ENCODE measurements at places on chromosomes 1 and 21.
A peak's percentile ranks its signal among the peaks of the same experiment; 100 is the strongest.

GRCh38 chr21:39078322-39079065 is 104.8 kb downstream of the PSMG1 start:
- no peak for DNase-seq

GRCh38 chr1:39294531-39294930 is 90.0 kb downstream of the MACF1 start:
- no peak for DNase-seq

- DNase-seq: no peak
Measured at GRCh38 chr1:234971586-234972297, 156.9 kb downstream of the TOMM20 start.

- peak; percentile 61 for DNase-seq
Measured at GRCh38 chr1:222464841-222465210, 83.1 kb downstream of the HHIPL2 start.

GRCh38 chr1:47178654-47179016 is 11.2 kb downstream of the PDZK1IP1 start:
- no peak for DNase-seq

DNA sequence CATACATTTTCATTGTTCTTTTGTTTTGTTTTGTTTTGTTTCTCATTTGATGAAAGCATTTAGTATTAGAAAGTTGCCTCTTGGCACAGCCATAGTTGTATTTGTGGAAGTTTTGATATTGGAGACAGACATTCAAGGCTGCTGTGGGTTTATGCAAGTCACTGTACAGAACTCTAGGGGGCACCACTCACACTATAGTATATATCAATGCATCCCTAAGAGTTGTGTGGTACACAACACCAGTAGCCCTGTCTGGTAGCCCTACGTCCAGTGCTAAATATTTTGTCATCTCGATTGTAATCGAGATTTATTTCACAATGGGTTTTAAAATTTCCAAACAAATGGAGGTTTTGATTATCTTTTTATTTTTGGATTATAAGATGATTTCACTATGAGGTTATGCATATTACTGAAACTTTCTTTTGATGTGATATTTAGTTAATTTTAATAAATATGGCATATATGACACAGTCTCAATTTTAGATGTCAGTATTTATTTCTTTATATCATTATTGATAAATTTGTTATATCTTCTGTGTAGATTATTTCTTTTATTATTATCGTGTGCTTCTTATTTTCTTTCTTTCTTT is 112.2 kb downstream of the NR5A2 start:
- DNase-seq: peak; percentile 75

DNA sequence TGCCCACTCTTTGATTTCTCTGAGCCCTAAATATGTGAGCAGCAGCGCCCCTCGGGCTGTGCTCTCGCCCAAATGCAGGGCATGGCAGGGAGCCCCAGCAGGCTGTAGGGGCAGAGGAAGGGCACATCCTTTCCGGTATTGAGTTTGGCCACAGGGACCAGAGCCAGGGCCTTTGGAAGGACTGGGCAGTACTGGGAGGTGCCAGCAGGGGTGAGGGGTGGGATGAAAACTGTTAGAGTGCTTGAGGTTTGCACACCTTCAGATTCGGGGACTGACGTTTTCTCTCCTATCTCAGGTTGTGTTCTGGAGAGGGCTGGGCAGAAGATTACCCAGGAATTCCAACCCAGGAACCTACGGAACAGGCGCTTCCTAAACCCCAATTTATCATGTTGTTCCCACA is 2.2 kb upstream of the ATP1A2 start:
- DNase-seq: no peak

DNA sequence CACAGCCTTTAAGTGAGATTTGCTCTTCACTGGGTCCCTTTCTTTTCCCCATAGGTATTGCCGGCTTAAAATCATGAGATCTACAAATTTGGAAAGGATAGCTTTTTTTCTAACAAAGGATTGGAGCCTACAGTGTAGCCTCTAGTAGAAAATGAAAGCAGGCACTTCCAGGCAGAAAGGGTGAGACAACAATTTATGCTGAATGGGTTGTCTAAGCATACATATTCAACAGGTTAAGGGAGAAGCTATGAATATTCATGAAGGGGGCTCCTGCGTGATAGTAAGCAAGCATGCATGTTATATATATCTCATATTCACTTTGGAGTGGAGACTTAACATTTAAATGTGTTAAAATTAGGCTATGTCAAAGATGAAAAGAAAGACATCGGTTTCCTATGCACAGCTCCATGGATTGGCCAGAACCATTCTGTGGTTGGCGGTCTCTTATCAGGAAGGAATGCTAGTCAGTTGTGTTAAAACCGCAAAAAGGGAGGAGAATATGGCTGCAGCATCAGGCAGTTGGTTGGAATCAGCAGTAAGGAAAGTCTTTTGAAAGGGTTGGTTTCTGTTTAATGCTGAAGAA is 66.0 kb downstream of the VCAM1 start:
- DNase-seq: no peak

DNA sequence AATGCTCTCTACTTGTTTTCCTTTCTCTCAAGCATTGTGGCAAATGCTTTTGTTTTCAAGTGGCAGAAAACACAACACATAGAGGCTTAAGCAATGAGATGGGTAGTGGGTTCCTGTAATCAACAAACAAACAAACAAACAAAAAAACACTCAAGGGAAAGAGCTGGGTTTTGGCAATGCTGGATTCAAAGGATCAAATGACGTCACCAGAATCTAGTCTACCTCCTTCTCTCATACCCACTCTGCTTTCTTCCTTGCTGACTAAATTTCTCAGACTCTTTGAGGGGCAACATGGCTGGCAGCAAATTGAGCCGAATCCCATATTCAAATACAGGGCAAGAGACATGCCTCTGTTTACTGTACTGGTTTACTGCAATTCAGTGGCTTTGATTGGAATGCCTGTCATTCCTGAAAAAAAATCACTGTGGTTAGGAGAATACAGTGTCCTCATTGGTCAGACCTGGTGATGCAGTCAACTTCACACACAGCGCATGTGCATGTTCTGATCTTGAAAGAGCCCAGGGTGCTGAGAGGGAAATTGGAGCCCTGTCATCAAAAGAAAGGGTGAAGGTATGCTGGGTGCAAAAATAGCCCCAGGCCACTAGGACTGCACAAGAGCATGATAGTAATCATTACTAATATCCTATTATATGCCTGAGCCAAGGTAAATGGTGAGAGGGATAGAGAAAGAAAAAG is 356.2 kb downstream of the KCTD3 start:
- DNase-seq: peak; percentile 64

DNA sequence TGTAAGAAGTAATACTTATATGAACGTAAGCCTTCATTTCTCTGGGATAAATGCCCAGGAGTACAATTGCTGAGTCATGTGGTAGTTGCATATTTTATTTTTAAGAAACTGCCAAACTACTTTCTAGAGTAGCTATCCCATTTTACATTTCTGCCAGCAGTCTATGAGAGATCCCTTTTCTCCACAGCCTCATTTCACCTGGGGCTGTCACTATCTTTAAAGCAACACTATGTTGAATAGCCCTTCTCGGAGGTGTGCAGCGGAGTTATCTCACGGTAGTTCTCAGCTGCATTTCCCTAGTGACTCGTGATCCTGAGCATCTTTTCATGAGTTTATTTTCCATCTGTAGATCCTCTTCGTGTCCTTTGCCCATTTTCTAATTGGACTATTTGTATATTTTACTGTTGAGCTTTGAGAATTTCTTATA is 93.4 kb downstream of the ADARB1 start:
- peak; percentile 43 for DNase-seq

- DNase-seq: peak; percentile 22
Measured at GRCh38 chr1:154427173-154428139, 22.3 kb downstream of the IL6R start.

DNA sequence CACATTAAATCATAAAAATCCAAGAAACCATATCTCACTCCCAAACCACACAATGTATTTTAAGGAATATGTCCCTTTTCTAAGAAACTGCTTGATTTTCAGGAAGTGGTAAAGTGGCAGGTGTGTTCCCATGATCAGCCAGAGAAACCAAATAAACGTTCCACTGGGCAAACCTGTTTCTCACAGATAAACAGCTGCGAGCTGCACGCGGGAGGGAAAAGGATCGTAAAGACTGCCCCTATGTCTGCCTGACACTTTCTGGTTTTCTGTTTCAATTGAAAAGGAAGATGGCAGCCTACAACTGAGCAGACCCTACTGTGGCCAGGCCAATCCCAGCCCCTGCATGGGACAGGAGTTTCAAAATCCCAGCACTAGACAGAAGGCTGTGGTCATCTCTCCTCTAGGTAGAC is 36.6 kb downstream of the HIVEP3 start:
- no peak for DNase-seq

Measured in HCEC 1CT (cell line).